LHCN-M2 (cell line): ENCODE measurements at places on chromosomes 1 and 21. TPM values are rescaled to one million over a fixed set of nuclear protein-coding genes. Genes with fewer than 3 reads are reported as not detected.
A peak's percentile ranks its signal among the peaks of the same experiment; 100 is the strongest.

LCE1F gene
- not detected in 2 replicates for total RNA-seq

- DNase-seq: peak; percentile 77
These were observed 58.4 kb upstream of the CXADR start for GRCh38 chr21:17454315-17455027.

HAPLN2 gene
- not detected in 2 replicates for total RNA-seq

GRCh38 chr1:222843469-222844410 lies 28.9 kb downstream of the DISP1 start:
- DNase-seq: no peak

GRCh38 chr1:178273707-178274410 lies 180.0 kb downstream of the RASAL2 start:
- peak; percentile 62 for DNase-seq
